Pancreas (tissue), 10 donors: ENCODE measurements at places on chromosomes 16 and 17.

- peak; percentile 98 for DNase-seq
Measured at GRCh38 chr16:75244844-75245758, 6.3 kb downstream of the BCAR1 start.

DNA sequence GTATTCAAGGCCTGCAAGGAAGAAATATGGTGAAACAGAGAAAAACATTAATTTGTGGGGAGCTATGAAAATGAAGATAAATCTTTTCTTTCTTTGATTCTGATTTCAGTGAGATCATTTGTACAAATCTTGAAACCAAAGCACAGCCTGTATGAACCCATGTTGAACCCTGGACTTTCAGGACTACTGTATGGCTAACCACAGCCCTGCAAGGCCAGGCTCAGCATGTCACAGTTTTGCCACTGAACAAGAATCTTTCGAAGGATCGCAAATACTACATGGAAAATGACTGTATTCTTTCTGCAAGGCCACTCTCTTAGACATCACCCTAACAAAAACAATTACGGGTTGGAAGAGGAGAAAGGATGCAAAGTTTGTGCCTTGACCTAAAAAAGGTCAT, 161.7 kb upstream of the MAF start:
- DNase-seq, result no peak

- no peak for DNase-seq
Measured at GRCh38 chr16:57374067-57374534, 1.8 kb downstream of the CX3CL1 start.

DNA sequence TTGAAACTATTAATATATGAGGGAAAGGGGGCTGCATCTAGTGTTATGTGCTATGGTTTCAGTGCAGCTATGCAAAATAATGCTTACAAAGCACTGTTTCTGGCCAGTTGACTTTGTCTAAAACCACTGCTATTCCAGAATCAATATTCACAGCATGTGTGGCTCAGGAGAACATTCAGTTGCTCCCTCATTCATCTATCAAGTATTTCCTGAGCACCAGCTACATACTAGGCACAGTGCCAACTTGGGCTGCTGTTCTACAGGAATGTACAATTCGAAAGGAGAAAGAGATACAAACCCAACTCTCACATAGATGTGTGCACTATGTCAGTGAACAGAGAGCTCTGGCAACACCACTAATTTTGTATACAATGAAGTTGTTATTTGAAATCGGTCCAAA, 183.0 kb downstream of the PHKB start:
- no peak for DNase-seq

GRCh38 chr17:16910341-16910740, 61.6 kb downstream of the TNFRSF13B start:
- DNase-seq, result no peak

DNA sequence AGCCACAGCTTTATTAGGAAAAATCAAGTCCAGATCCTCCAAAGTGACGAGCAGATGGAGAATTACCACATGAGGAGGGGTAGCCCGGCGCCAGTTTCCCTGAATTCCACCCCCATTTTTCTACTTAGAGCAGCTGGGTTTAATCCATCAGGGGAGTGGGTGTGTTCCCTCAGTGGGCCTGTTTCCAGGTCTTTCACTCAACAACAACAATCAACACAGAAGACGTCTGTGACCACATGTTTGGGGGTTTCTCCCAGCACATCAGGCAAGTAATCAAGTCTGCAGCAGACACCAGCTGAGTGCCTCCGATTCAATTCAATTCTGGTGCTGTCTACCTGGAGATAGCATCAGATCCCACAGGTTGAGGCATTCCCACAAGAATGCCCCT, 6.8 kb downstream of the SLC6A2 start:
- no peak for DNase-seq

- DNase-seq, result no peak
Measured at GRCh38 chr17:27631897-27632725, 1.1 kb downstream of the LGALS9 start.

DNA sequence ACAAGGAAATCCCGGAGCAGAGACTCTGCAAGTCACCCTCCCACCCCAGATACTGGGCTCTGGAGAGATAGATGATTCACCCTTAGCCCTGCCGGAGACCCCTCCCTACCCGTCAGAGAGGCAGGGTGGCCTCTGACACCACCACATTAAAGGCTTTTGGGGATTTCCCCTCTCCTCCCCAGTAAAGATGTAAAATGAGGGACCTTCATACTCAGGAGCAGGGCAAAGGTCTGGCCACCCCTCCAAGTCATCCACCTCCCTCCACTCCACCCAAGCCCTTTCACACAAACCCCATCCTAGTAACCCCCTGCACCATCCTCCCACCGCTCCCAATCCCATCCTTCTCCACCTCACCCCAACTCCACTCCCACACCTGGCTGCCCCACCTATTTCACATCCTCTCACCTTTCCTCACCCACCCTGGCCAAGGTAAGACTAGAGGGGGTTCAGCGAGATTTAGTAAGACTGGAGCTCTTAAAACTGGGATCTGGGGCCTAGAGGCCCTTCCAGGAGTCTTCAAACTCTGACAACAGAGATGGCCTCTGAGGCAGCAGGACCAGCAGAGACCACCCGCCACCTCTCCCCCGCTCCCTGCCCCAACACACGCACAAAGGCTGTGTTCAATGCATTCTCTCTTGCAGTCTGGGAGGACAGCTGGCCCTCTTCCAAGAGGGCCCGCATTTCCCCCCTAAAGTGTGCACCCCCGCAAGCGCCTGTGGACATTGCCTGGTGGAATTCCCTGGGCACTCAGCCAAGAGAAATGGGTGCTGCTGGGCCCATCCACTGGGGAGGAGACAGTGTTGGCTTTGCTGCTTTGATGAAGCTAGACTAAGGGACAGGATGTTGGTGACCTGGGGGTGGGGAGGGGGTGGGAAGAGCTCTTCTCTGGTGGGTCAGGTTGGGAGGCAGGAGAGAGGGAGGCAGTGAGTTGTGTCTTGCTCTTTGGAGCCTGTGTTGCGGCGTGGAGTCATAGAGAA, 1.1 kb downstream of the ABAT start:
- DNase-seq, result peak; percentile 64

- DNase-seq, result no peak
Measured at GRCh38 chr16:3192476-3193019, 4.5 kb downstream of the OR1F1 start.
